ENCODE measurements at places on chromosomes 16 and 17. TPM values are rescaled to one million over a fixed set of nuclear protein-coding genes. Genes with fewer than 3 reads are reported as not detected.

The HS3ST6 gene
- total RNA-seq, result not detected

The CMTM3 gene
- 6.0 TPM for total RNA-seq

The TMED6 gene
- total RNA-seq, result 23.1 TPM

The PCYT2 gene
- 25.1 TPM for total RNA-seq

The SLC2A4 gene
- 10.5 TPM for total RNA-seq

The ERBB2 gene
- 52.4 TPM for total RNA-seq

Measured in body of pancreas (tissue), 4 donors.